Cardiac septum (tissue), 1 donor: ENCODE measurements at places on chromosomes 6 and 20. TPM values are rescaled to one million over a fixed set of nuclear protein-coding genes. Genes with fewer than 3 reads are reported as not detected.

The SYCP2L gene
- total RNA-seq = 1.00 TPM

The MYLIP gene
- total RNA-seq = 17.6 TPM

The OR2H1 gene
- not detected for total RNA-seq

The CRISP3 gene
- total RNA-seq = 0.32 TPM

The BPIFB1 gene
- not detected for total RNA-seq

The GMPR gene
- total RNA-seq = 71.0 TPM

The PI3 gene
- total RNA-seq = 0.62 TPM

- no peak for DNase-seq
These were observed 137.4 kb upstream of the CDH4 start for GRCh38 chr20:61114493-61115175.

DNA sequence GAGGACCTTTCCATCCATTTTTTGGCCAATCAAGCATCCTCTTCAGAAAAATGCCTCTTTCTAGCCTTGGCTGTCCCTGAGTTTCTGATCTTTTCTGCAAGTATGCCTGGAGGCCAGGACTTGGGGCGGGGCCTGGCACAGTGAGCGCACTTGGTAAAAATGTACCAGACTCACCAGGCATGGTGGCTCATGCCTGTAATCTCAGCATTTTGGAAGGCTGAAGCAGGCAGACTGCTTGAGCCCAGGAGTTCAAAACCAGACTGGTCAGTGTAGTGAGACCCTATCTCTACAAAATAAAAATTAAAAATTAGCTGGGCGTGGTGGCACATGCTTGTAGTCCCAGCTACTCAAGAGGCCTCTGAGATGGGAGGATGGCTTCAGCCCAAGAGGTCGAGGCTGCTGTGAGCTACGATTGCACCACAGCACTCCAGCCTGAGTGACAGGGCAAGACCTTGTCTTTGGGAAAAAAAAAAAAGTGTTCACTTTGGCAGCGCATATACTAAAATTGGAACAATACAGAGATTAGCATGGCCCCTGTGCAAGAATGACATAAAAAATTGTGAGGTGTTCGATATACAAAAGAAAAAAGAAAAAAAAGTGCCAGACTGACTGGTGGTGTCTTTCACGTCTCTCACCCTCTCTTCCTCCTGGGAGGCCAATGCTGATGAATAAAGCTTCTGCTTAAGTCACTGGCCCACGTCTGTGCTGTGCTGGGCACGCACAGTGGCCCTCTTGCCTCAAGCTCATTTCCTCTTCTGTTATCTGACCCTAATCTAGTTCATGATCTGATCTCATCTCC is 18.1 kb upstream of the SLC9A8 start:
- DNase-seq = no peak

DNA sequence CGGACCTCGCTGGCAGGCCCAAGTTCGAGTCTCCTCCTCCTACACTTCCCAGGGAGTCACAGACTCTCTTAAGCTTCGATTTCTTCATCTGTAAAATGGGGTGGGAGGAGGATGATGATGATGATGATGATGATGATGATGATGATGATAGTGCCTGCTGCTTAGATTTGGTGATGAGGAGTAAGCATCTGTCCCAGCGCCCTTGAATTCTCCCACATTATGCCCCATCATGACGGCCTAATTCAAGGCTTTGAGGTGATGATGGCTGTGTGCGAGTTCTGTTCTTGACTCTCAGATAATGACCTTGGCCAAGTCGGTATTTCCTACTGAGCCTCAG is 487 bp upstream of the KIAA1755 start:
- no peak for DNase-seq

- no peak for DNase-seq
These were observed 128.3 kb downstream of the CARMIL1 start for GRCh38 chr6:25407431-25407830.

GRCh38 chr6:34888874-34889555 is at the start of gene ANKS1A:
Gene ANKS1A (plus strand): TSS chr6:34889255. CDS start chr6:34889403, 148 bp downstream.
- peak; percentile 96 for DNase-seq

DNA sequence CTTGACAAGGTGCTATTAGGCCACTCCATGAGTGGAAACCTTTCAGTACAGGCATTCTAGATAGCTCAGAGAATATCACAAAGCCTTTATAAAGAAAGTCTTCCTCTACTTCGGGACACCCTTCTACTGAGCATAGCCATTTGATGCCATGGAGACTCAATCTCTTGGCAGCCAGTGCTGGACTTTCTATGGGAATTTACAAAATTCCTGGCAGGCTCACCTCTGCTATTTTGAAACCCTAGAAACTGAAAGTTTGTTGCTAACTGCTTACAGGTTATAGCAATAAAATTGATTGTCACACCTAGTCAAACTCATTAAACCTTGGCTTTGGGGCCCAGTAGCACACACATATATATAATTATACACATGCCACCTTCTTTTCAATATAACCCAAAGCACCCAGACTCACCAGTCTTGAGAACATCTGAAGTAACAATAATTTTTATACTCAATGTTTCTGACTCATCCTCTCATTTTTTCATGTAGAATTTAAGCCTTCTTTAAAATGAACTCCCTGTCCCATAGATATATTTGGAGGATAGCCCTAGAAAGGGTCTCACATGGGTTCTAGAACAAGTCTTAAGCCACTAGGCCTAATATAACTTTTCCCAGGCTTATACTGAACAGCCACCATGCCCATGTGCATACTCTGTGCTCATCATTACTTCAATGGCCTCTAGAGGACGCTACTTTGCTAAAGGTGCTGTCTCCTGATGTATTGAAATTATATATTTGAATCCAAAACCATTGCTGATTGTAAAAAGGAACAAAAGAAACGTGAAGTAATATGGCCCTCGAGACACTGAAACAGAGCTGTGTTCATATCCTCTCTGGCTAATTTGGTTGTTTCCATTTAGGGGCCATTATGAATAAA is 368.1 kb upstream of the MARCKS start:
- no peak for DNase-seq

GRCh38 chr6:125647391-125647790 is 102.0 kb upstream of the HEY2 start:
- no peak for DNase-seq

DNA sequence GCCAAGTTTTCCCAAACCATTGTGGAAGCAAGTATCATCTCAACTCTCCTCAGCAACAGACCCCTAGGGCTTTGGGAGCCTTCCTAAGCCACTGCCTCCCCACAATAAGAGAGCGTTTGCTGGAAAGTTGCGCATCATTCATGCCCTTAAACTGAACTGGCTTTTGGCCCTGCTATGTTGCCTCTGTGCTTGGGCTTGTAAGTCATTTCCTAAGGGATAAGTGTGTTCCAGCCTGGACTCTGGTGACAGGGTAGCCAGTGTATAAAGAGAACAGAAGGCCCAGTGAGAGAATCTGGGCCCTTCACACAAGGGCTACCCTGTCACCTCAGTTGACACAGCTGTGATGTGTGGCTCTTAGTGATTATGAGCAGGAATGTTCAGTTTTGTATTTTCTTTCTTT is 77.8 kb downstream of the COL9A1 start:
- no peak for DNase-seq

GRCh38 chr6:38776515-38776914 is 61.4 kb downstream of the DNAH8 start:
- DNase-seq = no peak

GRCh38 chr6:56144538-56145324 is 102.6 kb downstream of the COL21A1 start:
- no peak for DNase-seq

DNA sequence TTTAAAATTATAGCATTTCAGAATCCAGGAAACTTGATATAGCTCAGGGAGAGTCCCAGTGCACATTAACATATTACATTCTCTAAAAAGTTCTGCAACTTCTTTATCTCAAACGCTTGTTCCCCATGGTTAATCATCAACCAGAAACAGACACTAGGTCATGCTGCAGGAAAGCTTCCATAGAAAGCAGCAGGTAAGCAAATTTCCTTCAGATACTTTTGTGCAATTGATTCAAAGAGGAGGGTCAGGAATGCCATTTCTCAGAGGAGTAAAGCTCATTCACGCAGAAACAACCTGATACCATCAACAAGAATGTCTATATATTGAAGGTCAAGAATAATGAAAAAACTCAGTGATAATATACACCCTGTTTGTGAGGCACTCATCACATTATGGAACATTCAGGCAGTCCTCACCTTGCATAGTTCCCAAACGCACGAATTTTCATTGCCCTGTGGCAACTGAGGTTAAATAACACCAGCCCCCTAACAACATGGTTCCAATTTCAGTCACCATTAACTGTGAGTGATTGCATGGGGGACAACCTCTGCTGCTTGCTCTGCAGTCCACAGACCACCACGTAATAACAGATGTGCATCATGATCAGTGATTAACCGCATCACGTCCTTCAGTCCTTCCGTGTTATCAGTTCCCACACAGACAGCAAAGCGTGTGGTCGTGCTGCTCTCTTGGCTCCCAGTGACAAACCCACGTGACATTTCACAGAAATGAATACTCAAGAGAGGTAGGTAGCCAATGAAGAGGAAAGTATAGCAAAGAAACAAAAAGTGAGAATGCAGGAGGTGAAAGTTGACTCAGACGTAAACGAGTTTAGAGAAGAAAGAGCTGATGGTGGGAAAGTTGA is 95.7 kb downstream of the LY86 start:
- no peak for DNase-seq

- no peak for DNase-seq
These were observed 50.7 kb downstream of the TNFAIP3 start for GRCh38 chr6:137917551-137918325.

DNA sequence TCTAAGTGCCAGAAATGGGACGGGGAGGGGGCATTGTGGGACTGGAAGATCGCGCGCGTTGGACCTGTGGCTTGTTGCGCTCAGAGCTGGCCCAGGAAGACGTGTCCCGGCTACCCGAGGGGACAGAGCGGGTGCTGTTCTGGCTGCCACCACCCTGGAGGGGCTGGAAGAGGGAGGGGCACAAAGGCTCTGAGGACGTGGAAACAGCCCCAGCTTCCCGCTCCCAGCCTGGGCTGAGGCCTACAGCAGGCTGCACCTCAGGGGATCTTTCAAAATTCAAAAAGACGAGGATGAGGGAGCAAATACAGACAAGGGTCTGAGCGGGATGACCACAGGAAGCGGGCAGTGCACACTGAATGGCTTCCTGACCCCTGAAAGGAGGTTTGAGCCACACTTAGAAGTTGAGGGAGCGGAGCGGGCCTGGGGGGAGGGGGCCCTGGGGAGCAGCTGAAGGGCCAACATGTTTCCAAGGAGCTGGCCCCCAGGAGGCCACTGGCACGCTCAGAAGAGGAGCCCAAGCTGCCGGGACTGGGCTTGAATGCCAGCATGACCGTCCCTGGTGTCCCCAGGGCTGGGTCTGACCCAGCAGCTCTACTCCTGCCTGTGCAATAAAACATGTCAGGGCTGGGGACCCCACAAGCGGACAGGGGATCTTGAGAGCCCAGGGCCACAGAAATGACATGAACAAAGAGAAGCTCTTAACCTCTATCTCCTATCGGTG is 1.3 kb downstream of the OXT start:
- no peak for DNase-seq

GRCh38 chr20:3864518-3864917 is 17.9 kb downstream of the MAVS start:
- no peak for DNase-seq
